ENCODE measurements at places on chromosomes 3 and 15.

DNA sequence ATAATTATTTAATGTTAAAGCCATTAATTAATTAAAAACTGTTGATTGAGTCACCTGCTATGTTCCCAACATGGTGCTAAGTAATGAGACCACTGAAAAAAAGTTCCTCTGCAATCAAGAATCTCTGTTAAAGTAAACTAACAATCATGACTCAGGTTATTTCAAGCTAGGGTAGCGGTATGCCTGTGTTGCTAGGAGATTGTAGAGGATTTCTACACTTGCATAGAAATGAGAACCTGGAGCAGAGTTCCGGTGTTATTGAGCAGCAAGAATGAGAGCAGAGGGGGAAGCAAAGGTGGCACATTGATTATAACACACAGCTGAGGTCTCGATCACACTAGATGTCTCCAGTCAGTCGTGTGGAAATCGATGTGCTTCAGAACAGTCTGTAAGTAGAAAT lies 41.4 kb downstream of the C3orf85 start:
- DNase-seq, result no peak

DNA sequence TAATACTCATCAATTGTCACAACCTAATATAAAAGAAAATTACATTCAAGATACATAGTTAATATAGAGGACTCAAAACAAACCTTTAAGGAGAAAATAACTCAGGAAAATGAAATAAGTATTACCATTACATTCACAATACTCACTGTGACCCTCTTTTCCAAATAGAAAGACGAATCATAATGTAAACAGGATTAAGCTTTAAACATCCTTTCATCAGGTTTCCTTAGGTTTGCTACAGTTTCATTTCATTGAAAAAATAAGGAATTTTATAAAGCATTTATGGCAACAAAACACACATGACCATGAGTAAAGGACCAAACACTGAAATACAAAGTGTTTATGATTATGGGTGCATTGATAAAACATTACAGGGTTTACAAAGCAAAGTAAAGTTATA lies 162.7 kb downstream of the ALCAM start:
- DNase-seq, result no peak

- DNase-seq, result no peak
Observed at GRCh38 chr15:62241135-62241770, 76.2 kb upstream of the C2CD4B start.

GRCh38 chr3:40805456-40805855 lies 280.7 kb downstream of the ZNF621 start:
- DNase-seq, result no peak

GRCh38 chr3:188396251-188396650 lies 242.3 kb downstream of the LPP start:
- no peak for DNase-seq

GRCh38 chr3:129651435-129652202 lies 45.1 kb upstream of the PLXND1 start:
- DNase-seq, result no peak

- no peak for DNase-seq
Observed at GRCh38 chr15:76973362-76973743, 21.6 kb upstream of the PSTPIP1 start.

GRCh38 chr3:138317687-138318086 lies 12.0 kb downstream of the NME9 start:
- no peak for DNase-seq

GRCh38 chr3:22960105-22960984 lies 242.8 kb upstream of the UBE2E2 start:
- no peak for DNase-seq

GRCh38 chr3:623914-624545 lies 427.5 kb downstream of the CHL1 start:
- no peak for DNase-seq

GRCh38 chr3:182948305-182948704 lies 32.0 kb downstream of the DCUN1D1 start:
- no peak for DNase-seq

DNA sequence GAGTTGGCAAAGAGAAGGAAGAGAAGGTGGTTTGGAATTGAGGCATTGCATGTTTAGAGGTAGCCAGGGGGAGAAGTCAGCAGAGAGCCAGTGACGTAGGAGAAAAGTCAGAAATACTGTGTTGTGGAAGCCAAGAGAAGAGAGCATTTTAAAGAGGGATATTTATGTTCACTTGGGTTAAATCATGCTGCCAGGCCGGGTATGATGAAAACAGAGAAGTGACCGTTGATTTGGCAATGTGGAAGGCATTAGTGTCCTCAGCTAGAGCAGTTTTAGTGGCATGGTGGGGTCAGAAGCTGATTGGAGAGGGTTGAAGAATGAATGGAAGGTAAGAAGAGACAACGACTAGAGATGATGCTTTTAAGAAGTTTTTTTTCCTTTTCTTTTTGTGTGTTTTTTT lies 24.5 kb downstream of the RASA2 start:
- no peak for DNase-seq

DNA sequence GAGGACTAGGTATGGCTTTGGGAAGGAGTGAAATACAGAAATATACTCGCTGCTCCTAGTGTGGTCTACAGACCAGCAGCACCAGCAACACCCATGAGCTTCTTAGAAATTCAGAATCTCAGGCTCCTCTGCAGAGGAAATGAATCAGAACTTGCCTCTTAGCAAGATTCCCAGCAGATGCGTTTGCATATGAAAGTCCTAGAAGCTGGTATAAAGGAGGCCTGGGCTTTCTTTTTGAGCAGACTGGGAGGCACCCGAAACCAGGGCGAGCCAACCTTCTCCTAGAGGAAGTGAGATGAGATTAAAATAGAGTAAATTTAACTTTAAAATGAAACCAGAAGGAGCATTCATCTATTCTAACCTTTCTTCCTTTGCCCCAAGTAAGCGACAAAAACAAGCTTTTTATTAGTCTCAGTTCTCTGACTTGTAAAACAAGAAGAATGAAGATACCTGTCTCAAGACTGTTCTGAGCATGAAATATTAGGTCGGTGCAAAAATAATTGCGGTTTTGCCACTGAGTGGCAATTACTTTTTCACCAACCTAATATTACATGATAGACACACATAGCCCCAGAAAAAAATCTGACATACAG lies 140.0 kb downstream of the PDZRN3 start:
- no peak for DNase-seq

DNA sequence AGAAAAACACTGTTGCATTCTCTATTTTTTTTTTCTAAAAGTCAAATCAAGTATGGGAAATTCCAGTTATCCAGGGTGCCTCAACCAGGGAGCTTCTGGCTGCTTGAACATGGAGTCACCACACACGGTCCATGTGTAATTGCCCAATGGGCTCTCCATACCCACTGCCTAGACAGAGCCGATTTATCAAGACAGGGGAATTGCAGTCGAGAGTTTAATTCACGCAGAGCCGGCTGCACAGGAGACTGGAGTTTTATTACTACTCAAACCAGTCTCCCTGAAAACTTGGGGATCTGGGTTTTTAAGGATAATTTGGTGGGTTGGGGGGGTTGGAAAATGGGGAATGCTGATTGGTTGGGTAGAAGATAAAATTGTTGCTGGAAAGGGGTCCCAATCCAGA lies 149.8 kb downstream of the TJP1 start:
- no peak for DNase-seq

DNA sequence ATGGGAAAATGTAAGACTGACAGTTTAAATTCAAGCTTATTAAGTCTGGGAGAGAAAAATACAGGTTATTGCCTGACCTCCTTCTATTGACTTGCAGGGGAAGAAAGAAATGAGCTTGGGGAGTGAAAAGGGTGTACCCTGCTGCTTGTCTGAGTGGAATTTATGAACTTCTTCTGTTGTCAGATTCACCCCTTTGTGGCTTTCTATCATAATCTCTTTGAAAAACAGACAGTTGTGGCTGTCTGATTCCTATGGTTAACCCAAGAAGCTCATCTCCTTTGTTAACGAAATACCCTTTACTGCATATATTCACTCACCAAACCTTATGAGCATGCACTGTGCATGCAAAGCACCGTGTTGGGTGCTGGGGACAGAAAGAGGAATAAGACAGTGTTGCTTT lies 22.5 kb downstream of the GPD1L start:
- no peak for DNase-seq

GRCh38 chr3:178084938-178085816 lies 451.1 kb upstream of the KCNMB2 start:
- DNase-seq, result no peak

GRCh38 chr3:122322095-122323075 lies 2.7 kb upstream of the CSTA start:
- no peak for DNase-seq

- DNase-seq, result no peak
Observed at GRCh38 chr3:22988566-22988965, 214.6 kb upstream of the UBE2E2 start.

GRCh38 chr3:71551311-71551919 lies 32.1 kb downstream of the FOXP1 start:
- no peak for DNase-seq

DNA sequence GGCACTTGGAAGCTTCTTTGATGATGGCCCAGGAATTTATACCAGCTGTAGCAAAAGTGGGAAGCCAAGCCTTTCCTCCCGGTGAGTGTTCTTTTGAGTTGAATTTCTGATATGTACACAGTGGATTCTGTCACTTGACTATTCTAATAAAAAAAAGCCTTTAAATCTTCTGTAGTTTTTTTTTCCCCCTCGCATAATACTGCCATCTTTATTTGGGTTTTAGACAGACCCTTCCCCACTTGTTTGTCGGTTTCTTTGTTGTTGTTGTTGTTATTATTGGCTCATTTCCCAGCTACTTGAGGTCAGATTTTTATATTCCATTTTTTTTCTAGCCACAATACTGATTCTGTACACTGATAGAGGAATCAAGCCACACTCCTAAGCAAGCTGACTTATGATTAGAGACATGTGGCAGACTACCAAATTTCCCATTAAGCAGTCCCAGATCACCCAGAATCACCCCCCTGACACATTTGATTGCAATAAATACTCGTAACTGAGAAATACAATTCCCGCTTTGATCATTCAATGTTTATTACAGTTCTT lies 122.4 kb upstream of the IL12A start:
- DNase-seq, result no peak

Data from stimulated activated CD8-positive, alpha-beta memory T cell treated with anti-CD3 and anti-CD28 coated beads, Interleukin-7, amount 100 ng/mL, for 48 hours (primary cell).